Hematopoietic multipotent progenitor cell treated with erythropoietin and hydrocortisone succinate and interleukin-3 and kit ligand, for 15 days (in vitro differentiated cells): ENCODE measurements at places on chromosomes 3 and 15.

DNA sequence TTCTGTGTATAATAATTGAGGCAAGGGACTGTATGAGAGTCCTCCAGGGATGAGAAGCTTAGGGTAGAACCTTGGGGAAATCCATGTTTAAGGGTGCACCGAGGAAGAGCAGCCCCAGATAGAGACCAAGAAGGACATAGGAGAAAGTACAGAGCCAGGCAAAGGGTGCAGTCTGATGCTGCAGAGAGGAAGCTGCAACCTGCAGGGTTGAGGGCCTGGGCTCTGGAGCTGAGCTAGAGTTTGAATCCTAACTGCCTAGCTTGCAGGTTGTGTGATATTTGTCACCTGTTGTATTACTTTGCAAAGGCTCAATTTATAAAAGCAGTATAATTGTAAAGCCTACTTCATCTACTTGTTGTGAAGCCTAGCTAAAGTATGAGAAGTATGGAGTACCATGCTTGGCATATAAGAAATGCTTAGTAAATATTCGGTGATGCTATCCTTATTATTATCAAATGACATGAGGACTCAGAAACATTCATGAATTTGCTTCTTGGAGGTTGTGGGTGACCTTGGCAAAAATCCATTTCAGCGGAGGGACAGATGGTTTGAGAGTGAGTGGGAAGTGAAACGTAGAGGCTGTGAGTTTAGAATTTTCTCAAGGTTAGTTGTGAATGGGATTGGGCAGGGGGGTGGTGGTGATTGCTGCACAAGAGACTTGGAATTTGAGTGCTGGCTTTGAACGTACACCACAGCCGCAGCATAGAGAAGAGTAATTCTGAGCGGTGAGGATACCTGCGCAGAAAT is 43.8 kb downstream of the PLCL2 start:
- no peak for DNase-seq

DNA sequence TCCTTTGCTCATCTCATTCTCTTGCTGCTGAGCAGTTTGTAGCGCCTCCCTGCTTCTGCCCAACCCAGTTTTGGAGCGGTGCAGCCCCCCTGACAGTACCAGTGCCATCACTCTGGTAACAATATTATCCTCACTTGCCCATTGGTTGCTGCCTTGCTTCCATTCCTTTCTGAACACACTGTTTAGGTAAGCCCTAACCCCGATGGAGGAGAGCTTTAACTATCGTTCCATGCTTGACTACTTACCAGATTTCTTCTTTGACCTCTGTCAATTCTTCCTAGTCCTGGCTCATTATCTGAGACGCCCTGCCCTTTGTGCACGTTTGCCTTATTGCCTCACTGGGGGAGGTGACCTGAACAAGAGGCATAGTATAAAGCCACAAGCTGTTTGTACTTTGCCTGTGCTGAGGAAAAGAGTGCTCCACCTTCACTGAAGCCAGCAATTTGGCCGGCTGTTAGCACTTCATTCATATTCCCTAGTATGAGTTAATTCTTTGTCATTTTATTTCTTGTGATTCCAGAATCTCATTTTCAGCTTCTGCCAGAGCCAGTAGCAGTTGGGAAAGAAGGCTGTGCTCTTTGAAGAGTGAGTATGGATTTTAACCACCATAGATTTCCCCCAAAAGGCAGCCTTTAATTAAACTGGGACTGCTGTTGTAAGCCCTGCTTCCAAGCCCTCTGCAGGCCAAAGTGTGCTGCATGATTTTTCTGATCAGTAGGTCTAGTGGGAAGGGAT is 11.9 kb downstream of the ABHD6 start:
- no peak for DNase-seq

DNA sequence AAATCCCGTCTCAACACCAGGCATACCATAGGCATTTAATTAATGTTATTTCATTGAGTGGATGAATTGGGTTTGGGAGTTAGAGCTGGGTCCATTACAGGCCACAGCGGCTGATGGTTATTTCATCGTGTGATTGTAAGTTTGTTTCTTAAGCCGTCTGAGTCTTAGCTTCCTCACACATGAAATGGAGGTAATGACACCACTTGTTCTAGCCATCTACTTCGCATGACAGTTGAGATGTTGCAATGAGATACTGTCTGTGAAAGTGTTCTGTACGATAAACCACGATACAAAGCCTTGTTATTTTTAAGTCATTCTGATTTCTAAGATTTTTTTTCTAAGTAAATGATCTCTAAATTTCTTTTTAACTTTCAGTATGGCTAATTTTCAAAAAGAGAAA is 8.6 kb upstream of the TP63 start:
- DNase-seq: no peak

DNA sequence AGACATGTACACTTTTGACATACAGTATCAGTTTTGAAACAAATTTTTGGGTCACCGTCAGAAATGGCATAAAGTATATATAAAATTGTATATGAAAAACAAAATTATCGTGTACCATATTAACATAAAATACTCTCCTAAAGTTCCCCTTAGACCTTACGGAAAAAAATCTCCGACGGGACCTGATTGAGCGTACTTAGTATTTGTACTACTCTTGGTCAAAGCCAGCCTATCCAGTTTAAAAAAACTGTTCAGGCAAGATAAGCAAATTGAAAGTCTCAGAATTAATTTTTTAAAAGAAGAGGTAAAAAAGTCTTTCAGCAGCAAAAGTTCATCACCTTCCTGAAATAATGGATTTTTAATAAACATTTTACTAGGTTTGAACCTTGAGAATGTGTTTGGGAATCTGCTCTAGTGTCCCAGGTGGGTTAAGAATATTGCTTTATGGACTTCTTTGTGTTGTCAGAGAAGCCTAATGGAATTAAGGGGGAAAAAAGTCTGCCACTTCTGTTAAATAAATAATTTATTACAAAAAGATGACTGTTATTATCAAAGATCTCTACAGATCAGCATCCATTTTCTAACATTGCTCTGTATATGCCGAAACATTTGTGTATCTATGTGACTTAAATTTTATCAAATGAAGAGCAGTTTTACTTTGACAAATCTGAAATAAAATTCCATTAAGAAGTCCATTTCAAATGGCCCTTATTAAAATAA is 48.6 kb downstream of the ZBTB20 start:
- no peak for DNase-seq

- DNase-seq: no peak
These were observed 73.1 kb upstream of the SLCO3A1 start for GRCh38 chr15:91780387-91780786.
